ENCODE measurements at places on chromosomes 6 and 20.

DNA sequence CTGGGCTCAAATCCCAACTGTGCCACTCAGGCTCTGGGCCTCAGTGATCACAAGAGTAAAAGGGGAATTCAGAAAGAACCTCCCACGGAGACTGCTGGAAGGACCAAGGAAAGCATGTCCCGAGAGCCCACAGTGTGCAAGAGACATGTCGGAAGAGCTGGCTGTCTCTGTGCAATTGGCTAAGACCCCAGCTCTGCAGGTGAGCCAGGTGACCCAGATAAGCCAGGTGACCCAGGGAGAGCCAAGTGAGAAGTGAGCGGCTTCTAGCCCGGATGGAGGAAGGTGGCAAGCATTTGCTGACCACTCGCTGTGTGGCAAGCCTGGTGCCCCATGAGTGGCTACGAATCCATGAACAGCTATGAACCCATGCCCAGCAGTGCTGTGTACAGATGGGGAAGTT lies 59.1 kb downstream of the RIPOR3 start:
- DNase-seq = no peak

DNA sequence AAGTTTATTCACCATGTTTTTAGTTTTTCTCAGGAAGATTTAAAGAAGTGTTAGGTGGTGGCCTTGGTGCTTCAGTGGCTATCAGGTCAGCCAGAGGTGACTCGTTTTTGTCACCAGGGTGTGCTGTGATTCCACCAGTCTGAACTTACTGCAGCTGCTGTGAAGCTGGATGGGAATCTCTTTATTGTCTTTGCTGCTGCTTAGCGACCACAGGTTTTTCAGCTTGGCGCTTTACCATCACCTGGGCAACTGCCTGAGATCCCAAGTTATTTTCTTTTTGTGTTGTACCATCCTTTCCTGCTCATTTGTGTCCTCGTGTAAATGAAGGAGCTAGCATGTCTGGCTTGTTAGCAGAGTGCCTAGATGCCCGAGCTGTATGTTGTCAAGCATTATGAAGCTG lies 146.9 kb downstream of the MACROD2 start:
- DNase-seq = peak; percentile 21

- DNase-seq = no peak
Observed at GRCh38 chr6:148166339-148166968, 176.2 kb upstream of the SASH1 start.

DNA sequence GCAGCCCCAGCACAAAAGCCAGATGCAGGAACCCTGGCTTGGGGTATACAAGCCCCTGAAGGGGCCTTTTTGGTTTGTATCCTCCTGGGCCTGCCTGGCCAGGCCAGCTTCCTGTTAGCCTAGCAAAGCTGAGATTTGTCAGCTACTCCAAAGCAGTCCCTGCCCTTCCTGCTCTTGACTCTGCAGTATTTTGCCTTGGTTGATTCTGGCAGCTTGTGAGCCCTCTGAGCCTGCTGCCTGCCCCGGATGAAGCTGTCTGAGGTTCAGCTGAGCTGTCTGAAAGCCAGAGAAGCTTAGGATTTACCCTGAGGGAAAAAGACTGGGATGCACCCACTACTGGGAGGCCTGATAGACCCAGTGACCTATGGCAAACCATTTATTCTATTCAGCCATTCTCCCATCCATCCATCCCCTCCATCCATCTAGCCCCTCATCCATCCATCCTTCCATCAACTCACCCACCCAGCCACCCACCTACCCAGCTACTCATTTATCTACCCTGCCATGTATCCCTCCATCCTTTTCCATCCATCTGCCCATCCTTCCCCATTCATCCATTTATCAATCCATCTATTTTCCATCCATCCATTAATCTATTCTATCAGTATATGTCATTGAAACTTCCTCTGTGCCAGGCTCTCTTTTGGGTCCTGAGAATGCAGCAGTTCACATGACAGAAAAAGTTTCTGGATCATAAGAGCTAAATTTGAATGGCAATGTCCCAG lies 307.5 kb downstream of the DHX35 start:
- no peak for DNase-seq

DNA sequence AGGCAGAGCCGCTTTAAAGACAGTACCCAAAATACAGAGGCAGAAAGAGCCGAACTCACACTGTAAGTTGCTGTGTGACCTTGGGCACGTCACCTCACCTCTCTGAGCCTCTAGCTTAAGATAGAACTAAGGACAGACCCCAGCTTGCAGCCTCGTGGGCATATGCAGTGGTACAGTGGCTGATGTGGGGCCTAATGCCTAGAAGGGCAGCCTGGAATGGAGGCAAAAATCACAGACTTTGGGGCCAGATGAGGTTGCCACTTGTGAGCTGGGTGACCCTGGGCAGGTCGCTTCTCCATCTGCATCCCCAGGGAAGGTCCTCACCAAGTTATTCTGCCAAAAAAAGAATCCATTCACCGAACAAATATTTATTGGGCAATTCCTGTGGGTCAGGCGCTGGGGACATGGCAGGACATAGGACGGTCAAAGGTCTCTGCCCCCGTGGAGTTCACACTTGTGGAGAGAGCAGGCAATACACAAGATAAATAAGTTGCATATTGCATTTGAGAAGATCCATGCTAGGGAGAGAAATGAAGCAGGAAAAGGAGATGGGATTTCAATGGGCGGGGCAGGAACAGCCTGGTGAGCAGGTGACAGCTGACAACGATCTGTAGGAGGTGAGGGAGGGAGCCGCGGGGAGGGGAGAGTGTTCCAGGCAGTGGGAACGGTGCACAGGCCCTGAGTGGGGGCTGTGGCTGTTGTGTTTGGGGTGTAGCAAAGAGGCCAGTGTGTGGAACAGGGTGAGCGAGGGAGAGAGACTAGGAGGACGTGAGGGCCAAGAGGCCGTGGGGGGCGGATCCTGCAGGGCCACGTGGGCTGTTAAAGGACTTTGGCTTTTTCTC lies 115.2 kb downstream of the CEBPB start:
- peak; percentile 73 for DNase-seq

DNA sequence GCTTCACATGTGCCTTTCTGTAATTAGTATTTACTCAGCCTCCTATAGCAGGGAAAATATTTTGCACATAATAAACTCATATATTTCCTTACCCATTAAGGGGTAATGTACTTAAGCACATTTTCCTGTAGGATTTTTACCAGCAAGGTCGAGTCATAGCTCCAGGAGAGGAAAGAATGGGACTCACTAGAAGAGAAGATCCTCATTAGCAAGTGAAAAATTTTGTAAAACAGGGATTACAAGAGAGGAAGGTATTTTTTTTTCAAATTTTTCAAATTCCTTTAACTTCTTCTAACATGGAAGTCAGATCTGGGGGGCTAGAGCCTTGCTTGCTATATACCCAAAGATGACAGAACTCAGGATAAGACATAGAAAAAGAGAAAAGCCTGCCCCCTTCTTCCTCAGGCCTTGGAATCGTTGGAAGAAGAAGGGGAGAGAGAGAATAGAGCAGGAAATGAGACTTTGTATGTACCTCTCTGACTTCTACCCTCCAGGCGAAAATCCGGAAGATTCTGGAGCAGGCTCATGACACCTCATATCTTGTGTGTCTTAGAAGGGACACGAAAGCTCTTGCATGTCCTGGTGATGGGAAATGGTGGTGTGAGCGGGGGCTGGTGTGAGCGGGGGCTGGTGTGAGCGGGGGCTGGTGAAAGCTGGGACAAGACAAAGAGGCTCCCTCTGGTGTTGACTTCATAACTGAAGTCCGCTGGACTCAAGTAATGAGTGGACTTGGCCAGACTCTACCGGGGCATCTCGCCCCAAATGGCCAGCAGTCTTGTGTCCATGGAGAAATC lies 256.9 kb upstream of the PLCB4 start:
- no peak for DNase-seq

GRCh38 chr6:33419580-33420490 lies at the start of gene SYNGAP1:
Gene SYNGAP1, plus strand, starts transcription at chr6:33420065. Its CDS starts 200 bp downstream, at chr6:33420265.
- no peak for DNase-seq

DNA sequence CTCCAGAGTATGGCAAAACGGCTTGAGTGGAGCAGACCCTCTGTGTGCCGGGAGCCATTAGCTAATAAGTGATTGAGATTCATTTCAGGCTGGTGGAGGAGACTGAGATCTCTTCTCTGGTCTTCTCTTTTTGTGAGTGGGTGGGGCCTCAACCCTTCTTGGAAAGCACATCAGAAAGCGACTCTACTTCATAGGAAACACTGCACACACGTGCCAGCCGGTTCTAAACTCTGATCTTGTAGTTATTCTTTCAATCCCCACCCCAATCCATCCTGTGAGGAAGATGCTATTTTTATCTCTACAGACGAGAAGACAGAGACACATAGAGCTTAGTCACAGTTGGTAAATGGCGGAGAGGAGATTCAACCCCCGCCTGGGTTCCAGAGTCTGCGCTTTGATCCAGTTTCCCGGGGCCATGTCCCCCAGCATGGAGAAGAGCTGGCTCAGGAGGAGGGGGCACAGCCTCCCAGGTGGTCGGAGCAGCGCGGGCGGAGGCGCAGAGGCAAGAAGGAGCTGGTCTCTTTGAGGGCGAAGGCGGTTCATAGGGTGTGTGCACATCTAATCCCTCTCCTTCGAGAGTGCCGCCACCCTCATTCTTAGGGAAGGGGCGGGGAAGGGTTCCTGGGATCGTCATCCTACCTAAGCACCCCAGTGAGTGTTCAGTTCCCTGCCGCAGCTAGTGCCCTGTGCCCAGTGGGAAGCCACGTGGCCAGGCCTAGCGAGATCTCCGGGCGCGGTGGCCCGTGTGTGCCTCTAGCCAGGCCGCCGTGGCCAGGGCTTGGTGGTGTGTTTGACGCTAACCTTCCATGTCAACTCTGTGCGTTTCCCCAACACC lies 49.0 kb upstream of the TAGAP start:
- DNase-seq = peak; percentile 15

GRCh38 chr6:18207438-18207837 lies 52.2 kb downstream of the KDM1B start:
- DNase-seq = no peak

DNA sequence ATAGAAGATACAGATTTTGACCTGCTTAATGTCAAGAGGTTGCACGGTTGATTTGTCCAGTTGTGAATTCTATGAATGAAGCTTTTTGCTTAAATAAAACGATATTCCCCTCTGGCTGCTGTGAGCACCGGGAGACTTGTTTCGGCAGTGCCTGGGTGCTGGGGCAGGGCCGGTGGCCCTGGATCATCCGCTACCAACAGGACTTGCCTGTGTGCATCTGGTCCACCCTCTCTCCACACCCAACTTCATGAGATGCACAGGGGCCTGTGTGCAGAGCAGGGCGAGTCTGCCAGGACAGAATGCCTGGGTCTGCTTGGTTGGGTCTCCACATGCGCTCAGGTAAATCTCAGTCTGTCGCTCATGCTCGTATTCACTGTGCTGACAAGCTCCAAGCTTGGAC lies 65.5 kb downstream of the TSHZ2 start:
- DNase-seq = no peak

DNA sequence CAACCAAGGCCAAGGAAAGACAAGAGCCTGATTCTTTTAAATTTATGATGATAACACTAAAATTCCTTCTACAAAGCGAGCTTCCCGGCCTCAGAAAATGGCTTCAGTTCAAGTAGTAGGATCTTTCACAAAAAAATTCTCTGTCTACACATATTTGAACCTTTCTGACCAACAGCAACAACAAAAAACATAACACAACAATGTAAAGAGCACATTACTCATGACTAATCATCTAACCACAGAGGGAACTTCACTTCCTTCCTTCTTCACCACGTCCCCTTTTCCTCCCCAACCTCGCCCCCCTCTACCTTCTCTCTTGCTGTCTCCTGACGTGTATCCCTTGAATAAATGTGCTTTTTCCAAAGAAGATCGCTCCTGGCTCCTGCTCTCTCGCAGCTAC lies 228.2 kb downstream of the MYLK4 start:
- no peak for DNase-seq

DNA sequence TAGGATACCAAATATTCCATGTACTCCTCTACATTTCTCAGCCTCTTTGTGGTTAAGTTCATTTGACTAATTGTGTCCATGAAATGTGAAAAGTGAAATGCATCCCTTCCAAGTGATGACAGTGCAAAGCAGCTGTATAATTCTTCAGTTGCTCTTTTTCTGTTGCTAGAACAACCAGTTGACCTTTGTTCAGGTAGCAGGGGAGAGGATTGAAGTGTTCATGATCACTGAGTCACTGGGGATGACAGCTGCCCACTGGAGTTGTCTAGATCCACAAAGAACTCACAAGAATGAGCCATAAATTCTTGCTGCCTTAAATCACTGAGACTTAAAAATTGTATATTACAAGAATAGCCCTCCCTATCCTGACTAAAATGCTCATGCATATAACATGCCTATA lies 254.6 kb downstream of the EPHA7 start:
- DNase-seq = no peak

GRCh38 chr6:5046430-5046829 lies 38.7 kb upstream of the PPP1R3G start:
- no peak for DNase-seq
